ENCODE measurements at places on chromosomes 16 and 17. TPM values are rescaled to one million over a fixed set of nuclear protein-coding genes. Genes with fewer than 3 reads are reported as not detected.

The CACNA1G gene
- 5.3 TPM for total RNA-seq

The CMTM2 gene
- not detected for total RNA-seq

The HLF gene
- 0.08 TPM for total RNA-seq

The GFAP gene
- total RNA-seq = 0.98 TPM

The FOXC2 gene
- total RNA-seq = 1.8 TPM

The PPL gene
- 5.4 TPM for total RNA-seq

The ADAD2 gene
- not detected for total RNA-seq
